ENCODE measurements at places on chromosomes 2 and 18. TPM values are rescaled to one million over a fixed set of nuclear protein-coding genes. Genes with fewer than 3 reads are reported as not detected.

GRCh38 chr2:235900631-235901030, 267.6 kb downstream of the GBX2 start:
- no peak for DNase-seq

GRCh38 chr18:9140381-9140780, 3.8 kb downstream of the ANKRD12 start:
- DNase-seq: no peak

- DNase-seq: no peak
Observed at GRCh38 chr18:74171910-74172606, 23.7 kb downstream of the TIMM21 start.

- no peak for DNase-seq
Observed at GRCh38 chr2:206886696-206887095, 52.6 kb upstream of the CPO start.

DNA sequence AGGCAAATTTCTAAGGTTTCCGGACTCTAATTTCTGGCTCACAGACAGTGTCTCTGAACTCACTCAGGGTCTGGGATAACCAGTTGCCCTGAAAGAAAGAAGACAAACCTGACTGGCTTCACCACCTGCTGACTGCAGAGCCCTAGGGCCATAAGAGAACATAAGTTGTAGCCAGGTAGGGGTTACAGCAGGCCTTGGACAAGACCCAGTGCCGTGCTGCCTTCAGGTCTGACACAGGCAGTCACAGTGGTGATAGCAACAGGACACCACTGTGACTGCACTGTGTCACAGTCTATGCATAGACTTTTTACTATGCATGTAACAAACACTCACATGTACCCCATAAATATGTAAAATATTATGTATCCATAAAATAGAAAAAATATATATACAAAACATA, 508.5 kb downstream of the PID1 start:
- no peak for DNase-seq

DNA sequence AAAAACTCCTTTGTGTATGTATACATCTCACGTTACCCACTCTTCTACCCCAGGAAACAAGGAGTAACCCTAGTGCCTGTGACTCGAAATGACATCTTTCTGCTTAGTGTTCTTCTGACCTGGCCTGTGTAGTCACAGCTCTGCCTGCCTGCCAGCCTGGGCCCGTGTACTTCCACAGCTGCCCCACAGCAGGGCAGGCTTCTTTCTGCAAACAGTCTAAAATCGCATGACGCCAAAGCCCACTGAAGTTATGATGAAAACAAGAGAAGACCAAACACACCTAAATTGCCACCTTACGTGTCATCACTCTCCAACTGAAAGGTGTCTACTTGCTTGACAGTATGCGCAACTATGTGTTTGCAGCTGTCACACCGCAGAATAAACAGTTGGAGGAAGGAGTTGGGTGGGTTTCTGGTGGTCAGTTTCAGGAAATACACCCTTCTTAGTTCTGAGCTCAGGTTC, 1.5 kb downstream of the GAREM1 start:
- DNase-seq: peak; percentile 64

DNA sequence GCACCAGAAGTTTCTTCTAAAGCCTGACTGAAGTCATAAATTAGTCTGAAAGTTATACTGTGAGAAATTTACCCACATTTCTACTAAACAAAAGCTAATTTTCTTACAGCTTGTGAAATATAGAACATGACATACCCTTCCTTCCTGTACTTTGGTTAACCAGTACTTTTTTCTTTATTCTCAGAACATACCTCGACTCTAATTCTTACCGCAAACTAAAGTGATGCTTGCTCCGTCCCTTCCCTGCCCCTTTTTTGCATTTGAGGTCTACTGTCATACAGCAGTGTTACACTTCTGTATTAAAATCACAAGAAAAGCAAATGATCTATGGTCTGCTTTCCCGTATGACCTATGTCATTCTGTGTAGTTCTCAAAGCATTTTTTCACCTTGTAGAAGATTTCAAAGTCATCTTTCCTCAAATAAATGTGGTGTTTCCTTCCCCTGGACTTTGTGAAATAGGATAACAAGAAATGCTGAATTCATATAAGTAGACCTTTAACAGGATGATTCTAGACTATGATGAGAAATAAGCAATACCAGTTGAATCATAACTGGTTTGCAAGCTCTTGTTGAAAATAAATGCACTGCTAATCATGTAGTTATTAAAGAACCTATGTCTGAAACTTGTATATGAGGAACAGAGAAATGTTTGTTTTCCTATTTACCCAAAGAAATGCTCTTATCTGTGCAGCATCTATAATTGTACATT, 30.4 kb downstream of the CYTIP start:
- DNase-seq: no peak

The ANKRD30BL gene
- not detected for total RNA-seq

GRCh38 chr2:36696533-36696932, at the start of gene VIT:
Gene VIT (plus strand): TSS chr2:36696707. CDS start chr2:36716371, 19,664 bp downstream.
- no peak for DNase-seq

- DNase-seq: no peak
Observed at GRCh38 chr2:147634826-147635225, 210.0 kb upstream of the ACVR2A start.

- DNase-seq: no peak
Observed at GRCh38 chr18:58497845-58498244, 131.0 kb downstream of the ALPK2 start.

The ZBTB7C gene
- not detected for total RNA-seq

- no peak for DNase-seq
Observed at GRCh38 chr18:22951823-22952222, 18.7 kb downstream of the RBBP8 start.

GRCh38 chr2:167689444-167689843, 558.0 kb downstream of the STK39 start:
- no peak for DNase-seq

- DNase-seq: no peak
Observed at GRCh38 chr18:49747876-49748275, 65.5 kb downstream of the ACAA2 start.

DNA sequence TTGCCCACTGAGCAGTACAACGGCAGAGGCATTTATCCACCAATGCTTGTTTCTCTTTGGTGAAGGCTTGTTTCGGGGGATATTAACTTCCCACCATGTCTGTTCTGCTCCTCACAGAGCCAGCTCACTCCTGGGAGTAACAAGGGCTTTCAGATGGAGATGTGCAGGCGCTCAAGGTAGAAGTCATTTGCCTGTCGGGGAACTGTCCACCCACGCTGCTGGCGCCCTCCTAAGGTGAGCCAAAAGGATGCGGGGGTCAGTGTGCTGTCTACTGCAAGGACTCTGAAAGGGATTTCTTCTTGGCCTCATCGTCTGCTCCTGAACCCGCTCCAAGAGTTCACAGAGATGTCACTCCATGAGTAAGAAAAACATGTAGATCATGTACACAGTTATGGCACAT, 57.0 kb upstream of the CYRIA start:
- no peak for DNase-seq

Data from G401 (cell line).